CD4-positive, alpha-beta T cell treated with Interleukin-1 beta for 1 hour (primary cell): ENCODE measurements at places on chromosomes 4 and X.
A peak's percentile ranks its signal among the peaks of the same experiment; 100 is the strongest.

DNA sequence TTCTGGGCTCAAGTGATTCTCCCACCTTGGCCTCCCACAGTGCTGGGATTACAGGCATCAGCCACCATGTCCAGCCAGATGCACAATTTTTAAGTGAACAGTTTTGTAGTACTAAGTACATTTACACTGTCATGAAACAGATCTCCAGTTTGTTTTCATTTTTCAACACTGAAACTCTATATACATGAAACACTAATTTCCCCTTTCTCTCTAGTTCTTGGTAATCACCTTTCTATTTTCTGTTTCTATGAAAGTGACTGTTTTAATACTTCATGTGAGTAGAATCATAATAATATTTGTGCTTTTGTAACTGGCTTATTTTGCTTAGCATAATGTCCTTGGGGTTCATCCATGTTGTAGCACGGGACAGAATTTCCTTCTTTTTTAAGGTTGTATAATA is 237.4 kb downstream of the CAMK2D start:
- DNase-seq = no peak

- DNase-seq = no peak
Measured at GRCh38 chr4:98068495-98068894, 74.8 kb downstream of the STPG2 start.

GRCh38 chr4:123943976-123944375 is 547.4 kb downstream of the SPRY1 start:
- no peak for DNase-seq

- no peak for DNase-seq
Measured at GRCh38 chrX:77223046-77223445, 224.1 kb upstream of the FGF16 start.

DNA sequence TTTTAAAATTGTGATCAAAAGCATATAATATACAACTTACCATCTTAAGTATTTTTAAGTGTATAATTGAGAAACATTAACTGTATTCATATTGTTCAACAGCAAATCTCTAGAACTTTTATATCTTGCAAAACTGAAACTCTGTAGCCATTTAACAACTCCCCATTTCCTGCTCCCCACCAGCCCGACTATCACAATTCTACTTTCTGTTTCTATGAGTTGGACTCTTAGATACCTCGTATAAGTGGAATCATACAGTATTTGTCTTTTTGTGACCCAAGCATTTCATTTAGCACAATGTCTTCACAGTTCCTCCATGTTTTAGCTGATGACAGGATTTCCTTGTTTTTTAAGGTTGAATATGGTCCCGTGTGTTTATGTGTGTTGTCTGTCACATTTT is 106.0 kb downstream of the LRBA start:
- DNase-seq = no peak

DNA sequence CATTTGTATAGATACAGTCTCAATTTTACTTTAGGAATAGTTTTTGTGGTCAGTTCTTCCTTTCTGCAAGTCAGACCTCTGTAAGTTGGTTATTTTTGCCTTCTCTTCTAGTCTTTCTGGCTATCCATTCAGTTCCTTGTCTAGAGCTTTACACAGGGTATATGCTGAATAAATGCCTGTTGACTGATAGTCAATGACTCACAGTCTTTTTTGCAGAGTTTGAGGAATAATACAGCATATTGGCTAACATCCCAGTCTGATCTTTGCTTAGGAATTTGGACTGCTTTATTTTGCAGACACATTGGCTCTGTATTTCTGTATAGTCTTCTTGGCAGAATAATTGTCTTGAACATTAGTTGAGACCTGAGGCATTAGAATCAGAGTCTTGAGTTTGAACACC is 132.4 kb downstream of the MAGEC1 start:
- DNase-seq = no peak

GRCh38 chrX:8749697-8750096 is 17.8 kb upstream of the ANOS1 start:
- DNase-seq = no peak

DNA sequence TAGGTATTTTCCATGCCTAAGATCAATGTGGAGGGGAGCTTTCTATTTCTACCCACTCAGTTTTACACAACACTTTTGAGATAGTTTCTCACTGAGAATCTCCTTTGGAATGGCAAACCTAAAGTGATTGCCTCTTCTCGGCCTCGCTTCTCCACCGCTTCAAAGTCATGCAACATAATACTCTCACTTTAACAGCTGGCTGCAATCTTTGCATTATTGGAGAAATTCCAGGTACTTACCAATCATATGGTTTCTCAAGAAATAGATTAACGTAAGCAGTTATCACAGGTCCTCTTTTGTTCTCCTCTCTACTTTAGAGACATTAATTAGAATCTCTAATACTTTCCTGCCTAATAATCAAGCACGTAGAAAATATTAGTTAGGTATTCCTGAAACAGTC is 3.7 kb upstream of the IL13RA2 start:
- DNase-seq = no peak

- no peak for DNase-seq
Measured at GRCh38 chr4:173171987-173172386, 3.4 kb downstream of the GALNT7 start.

GRCh38 chrX:47285836-47286320 is 53.1 kb downstream of the USP11 start:
- no peak for DNase-seq

GRCh38 chrX:108198420-108198819 is 106.8 kb downstream of the ATG4A start:
- no peak for DNase-seq

DNA sequence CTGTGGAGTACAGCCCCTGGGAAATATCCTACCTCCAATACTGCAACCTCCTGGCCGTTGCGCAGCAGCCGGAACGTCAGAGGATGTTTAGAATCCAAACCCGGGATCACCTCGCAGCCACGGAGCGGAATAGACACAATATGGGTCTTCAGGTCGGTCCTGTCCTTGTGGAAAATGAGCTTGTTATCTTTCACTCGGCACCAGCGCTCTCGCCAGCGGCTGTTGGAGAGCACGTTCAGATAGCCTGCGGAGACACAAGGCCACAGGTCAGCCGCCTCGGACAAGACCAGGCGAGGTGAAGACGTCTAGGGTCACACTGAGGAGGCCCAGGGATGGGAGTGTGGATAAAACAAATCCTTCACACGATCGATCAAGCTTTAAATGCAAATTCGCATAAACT is 139.3 kb downstream of the AFAP1 start:
- no peak for DNase-seq

GRCh38 chrX:13069771-13070416 is 25.5 kb upstream of the FAM9C start:
- DNase-seq = no peak

DNA sequence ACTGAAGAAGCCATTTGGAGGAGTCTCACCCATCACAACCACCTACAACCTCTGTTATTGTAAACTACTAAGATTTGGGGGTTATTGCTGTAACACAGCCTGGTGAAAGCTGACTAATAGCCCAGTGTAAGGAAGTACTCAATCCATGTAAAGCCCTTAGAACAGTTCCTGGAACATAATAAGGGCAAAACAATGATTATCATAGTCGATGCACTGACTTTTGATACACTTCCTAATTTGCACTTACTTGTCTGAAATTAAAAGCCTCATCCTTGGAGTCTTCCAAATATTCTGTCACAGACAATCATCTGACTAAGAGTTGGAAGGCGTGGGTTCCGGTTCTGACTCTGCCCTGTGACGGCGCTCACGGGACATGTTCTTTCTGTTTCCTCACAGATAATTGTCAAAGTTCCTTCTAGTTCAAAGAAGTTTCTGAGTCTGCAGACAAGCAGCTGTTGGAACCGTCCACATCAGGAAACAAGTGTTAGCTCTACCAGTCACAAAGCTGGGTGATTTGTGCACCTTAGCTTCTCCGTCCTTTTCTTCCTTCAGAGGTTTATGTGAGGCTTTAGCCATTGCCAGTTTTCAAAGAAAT is 33.4 kb upstream of the RASGEF1B start:
- peak; percentile 67 for DNase-seq

- no peak for DNase-seq
Measured at GRCh38 chr4:16082041-16082425, 1.8 kb downstream of the PROM1 start.

GRCh38 chrX:26138274-26138673 is at the start of gene MAGEB18:
Gene MAGEB18, plus strand, starts transcription at chrX:26138343. Its CDS starts 643 bp downstream, at chrX:26138986.
- DNase-seq = no peak

DNA sequence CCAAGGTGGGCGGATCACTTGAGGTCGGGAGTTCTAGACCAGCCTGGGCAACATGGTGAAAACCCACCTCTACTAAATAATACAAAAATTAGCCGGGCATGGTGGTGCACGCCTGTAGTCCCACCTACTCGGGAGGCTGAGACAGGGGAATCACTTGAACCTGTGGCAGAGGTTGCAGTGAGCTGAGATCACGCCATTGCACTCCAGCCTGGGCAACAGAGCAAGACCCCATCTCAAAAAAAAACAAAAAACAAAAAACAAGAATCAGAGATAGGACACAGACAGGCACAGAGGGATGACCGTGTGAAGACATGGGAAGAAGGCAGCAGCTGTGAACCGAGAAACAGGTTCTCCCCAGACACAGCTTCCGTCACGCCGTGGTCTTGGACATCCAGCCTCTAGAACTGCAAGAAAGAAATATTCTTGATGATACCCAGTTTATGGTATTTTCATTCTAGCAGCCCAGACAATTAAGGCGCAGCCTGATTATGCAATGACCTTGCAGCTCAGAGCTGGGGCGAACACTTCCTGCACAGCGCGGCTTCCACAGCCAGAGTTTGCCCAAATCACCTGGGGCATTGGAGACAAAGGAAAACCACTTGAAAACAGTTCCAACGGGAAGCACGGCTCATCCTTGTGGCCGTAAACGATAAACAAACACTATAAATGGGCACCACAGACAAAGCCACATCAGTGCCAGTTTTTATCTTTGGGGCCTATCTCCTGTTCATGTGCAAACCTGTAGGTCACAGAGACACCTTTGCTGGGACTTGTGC is 4.2 kb upstream of the ARSD start:
- no peak for DNase-seq

DNA sequence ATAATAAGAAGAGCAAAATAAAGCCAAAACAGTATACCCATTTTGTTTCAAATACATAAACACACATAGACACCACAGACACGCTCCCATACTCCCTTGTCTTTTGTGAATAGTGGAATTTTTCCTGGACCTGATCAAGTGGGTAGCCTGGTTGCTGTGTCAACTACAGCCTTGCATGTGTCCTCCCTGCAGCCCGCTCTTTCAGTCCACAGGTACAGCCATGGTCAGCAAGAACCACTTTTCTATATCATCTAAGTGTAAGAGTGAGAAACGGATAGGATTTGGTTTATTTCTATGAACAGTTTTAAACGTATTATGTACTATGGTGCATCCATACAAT is 9.8 kb downstream of the PWWP3B start:
- no peak for DNase-seq

DNA sequence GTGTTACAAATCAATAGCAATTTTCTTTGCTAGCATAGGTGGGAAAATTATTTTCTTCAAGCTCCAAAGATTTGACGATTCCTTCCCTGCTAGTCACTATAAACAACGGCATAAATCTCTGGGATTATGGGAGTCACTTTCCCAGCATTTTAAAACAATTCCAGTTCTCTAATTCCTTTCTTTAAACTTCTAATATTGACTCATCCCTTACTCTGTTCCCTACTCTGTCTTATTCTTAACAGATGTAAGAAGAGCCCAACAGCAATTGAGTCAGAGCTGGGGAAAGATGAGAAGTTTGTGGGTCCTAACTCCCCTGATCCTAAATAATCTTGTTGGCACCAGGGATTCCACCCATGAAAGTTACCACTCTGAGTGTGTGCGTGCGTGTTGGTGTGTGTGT is 47.4 kb upstream of the IL21 start:
- no peak for DNase-seq

GRCh38 chr4:71229477-71230270 is 109.1 kb upstream of the SLC4A4 start:
- no peak for DNase-seq

DNA sequence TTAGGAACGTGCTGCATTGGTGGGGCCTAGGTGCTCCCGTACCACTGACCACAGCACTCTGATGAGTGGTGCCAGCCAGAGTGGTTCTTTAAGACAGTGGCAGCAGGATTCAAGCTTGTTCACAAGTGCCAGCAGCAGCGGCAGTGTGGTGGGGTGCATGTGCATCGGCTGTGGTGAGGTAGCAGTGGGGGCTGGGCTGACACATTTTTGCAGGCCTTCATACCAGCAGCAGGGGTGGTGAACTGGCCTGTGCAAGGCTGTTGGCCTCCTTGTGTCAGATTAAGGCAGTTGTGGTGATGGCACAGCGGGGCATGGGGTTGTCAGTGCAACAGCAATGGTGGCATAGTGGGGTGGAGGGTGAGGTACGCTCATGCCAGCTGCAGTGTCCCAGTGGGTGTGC is 131.4 kb downstream of the PABPC4L start:
- no peak for DNase-seq

DNA sequence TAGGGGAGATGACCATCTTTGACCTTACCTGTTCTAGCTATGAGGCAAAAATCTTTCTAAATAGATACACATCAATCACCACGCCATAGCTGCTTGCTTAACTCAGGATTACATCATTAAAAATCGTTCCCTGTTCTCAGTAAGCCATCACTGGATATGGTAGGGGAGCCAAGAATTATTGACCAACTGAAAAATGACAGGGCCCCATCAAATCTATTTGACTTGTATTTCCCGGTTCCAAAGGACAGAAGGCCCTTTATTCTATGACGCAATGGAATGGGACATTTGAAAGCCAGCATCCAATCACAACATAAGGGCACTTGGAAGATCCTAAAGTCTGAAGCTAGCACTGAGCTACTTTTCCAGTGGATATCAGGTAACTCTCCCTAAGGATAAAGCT is 75.6 kb upstream of the NOCT start:
- no peak for DNase-seq

- DNase-seq = no peak
Measured at GRCh38 chr4:10082047-10082446, 34.6 kb downstream of the WDR1 start.

DNA sequence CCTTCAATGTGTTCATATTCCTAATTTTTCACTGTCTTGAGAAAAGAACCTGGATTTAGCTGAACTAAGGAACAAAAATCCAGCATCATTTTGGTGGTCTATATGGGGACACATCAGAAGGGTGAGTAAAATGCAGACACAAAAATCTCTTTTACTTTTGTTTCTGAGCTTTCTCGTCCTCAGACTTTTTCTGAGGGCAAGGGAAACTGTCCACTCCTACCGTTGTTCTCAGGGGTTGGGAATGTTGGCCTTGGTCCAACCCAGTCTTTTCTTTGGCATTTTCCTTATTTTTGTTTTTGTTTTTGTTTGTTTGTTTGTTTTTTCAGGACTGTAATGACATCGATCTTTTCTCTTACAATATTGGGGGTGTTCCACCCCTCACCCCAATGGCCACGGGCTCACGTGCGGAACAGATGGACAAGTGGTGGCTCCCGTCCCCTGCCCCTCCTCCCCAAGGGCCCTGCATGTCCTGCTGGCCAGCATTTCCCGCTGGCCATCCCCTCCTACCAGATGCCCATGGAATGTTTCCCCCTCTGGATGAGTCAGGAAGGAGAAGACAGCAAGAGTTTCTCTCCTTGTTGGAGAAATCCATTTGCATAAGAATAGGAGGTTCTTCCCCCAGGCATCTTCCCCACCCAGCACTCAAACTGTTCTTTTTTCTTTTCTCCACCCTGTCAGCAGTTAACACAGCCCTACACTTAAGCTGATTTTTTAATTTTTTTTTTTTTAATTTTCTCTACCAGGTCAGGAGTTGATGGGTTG is 305.4 kb upstream of the NDST4 start:
- DNase-seq = no peak

- DNase-seq = no peak
Measured at GRCh38 chr4:17475481-17475880, 36.4 kb downstream of the QDPR start.
